ENCODE measurements at places on chromosomes 11 and 22. TPM values are rescaled to one million over a fixed set of nuclear protein-coding genes. Genes with fewer than 3 reads are reported as not detected.

DNA sequence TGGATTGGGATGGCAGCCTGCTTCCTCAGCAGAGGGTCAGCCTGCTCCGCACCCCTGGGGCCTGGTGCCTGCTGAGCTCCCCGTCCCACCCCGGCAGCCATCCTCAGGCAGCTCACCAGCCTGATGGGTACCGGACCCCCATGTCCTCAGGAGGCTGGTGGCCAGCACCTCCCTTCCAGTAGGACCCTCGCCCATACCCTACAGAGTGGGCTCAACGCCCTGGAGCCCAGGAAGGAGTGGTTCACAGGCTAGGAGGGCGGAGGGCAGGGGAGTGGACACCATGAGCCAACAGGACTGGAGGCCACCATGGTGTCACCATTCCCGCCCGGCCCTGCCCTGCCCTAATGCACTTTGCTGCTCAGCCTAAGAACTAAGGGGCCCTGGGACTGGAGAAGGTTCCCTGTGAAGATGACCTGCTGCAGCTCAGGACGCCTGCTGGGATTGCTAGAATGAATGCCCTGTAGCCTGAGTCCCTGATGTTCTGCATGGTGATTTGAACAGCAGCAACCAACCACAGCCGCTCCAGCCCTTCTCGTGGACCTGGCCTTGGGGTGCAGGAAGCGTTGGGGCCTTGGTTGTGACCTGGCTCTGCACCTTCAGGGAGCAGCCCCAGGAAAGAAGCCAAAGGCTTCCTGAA lies 1080.8 kb downstream of the BRD1 start:
- DNase-seq = no peak

DNA sequence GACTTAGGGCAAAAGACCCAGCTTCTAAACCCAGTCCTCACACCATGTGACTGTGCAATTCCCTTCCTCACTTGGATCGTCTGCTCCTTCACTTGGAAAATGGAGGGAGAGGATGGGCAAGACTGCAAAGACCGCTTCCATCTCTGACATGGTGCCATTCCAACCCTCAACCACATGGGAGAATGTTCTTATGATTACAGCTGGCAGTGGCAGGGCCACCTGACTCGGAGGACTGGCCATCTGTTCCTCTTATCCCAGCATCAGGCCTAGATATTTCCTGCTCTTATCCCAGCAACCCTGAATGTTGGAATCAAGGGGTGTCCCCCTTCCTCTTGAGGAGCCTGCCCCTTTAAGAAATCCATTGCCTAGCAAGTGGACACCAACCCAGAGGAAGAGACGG lies 15.4 kb downstream of the DSCAML1 start:
- DNase-seq = no peak

DNA sequence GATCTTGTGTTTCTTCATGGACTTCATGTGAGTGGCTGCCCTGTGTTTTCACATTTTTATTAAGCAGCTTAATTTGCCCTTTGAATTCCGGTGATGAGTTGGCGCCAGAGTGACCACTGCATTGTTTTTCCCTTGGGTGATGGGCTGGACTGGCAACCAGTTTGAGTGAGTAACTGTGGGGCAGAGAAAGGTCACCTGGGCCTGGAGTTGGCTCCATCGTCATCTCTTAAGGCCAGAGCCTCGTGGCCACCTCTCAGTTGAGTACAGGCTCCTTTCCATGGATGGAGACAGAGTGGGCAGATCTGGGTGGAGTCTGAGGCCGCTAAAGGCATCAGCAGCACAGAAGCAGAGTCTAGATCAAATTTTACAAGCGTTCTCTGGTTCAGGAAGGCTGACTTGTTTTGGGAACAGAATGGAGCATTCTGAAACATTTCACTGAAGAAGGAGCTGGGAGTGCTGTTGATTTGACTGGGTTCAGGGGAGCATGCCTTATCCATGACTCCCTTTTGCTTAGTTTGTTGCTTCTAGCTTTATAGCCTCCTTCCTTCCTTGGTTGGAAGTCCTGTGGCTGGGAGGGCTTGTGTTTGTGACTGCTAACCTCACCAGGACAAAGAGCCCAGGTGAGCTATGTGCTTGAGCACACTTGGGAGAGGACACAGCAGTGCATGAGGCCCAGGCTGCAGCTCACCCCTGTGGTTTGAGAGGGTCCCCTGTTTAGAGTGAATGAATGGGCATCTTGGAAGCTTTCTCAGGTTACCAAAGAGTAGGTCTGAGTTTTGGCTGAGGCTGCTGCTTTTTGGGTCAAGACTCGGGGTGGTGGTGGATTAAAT lies 7.8 kb downstream of the BCR start:
- DNase-seq = peak; percentile 87

DNA sequence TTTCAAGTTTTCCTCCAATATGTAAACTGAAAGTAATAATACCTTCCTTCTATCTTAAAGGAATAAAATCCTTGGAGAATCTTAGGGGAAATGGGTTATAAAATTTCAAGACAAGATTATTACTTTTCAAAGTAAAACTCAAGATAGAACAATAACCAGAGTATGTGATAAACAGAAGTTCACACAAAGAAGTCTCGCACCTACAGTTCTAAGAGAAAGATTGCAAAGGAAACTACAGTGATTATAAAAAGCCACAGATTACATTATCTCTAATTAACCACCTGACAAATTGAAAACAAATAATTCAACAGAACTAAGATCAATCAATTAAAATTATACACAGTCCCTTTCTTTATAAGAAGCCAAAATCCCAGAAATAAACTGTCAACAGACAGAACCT lies 34.0 kb downstream of the AMBRA1 start:
- DNase-seq = no peak

SIK2 gene
- total RNA-seq = 18.3 TPM

- DNase-seq = no peak
These were observed 84.2 kb downstream of the FDX1 start for GRCh38 chr11:110513846-110514437.

DNA sequence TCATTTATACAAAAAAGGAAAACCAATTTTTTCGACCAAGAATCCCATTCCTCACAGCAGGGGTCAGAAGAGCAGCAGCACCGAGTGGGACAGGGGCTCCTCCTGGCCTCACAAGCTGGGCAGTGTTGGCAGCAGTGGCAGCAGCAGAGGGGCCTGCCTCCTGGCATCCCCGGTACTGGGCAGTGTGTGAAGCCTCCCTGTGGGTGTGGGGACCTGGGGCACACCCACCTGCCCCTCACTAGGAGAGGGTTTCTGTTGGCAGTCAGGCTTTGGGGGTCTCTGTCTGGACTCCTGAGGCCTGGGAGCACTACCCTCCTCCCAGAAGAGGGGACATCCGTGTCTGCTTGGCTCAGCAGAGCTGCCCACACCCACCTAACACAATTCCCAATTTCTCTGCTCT lies 67.8 kb downstream of the NECTIN1 start:
- peak; percentile 68 for DNase-seq

TCN1 gene
- not detected for total RNA-seq

- DNase-seq = no peak
These were observed 82.5 kb upstream of the DDI1 start for GRCh38 chr11:103953797-103954486.

DNA sequence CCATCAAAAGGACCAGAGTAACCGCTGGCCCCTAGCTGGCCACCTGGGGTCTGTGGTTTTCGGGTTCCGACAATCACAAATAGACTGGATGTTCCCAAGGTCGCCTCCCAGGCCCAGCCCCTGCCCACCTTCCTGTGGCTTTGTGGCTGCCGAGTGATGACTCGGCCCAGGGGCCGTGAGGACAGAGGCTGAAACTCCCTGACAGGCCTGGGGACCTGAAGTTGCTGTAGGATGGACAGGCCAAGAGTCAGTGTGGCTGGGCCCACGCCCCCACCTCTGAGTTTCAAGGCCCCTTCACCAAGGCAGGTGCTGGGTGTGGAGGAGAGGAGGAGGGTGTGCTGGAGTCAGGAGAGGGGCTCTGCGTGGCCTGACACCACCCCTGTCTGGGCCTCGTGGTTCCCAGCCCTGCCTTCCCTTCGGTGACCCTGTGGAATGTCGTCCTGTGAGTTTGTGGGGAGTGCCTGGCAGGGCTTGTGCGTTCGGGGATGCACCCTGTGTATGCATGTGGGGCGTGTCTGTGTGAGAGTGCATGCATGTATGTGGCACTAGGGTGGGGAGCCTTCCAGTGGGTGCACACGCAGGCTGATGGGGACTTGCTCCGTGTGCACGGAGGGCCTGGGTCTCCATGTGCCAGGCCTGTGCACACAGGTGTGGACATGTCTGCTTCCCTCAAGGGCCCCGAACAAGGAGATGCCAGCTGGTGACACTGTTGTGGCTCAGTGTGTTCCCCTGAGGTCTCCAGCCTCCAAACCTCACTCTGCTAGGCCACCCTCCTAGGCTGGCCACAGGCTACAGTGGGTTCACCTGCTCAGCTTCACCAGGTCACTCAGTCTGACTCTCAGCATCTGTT lies 8.4 kb upstream of the MGAT3 start:
- DNase-seq = no peak

DNA sequence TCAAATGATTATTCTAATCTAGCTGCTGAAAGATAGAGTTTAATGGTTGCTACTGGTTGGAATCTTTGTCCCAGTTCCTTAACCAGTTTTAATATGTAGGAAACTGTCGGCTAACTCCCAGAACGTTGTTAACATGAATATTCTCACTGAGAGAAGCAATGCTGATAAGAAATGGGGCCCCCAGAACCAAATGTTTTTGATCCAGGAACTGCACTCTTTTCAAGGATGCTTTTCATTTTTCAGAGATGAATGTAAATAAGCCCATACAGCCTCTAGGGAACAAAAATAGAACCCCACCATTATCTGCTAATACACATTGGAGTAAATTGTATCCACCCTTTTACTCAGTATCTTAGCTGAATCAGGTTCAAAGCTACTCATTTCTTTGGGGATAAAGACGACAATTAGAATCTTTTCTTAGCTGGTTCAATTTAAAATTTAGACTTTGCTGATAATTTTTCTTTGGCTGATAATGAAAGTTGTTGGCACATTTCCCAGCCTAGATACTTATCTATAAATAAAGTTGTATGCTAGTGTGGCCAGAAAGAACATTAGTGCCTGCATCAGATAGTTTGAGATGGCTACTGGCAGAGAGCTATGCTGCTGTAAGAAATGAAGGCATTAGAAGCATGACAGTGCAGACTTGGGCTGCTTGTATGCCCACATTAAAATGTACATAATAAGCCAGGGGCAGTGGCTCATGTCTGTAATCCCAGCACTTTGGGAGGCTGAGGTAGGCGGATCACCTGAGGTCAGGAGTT lies 323.3 kb upstream of the PDGFD start:
- no peak for DNase-seq

LRRC56 gene
- total RNA-seq = 0.88 TPM

- DNase-seq = peak; percentile 42
These were observed 412 bp downstream of the FGF19 start for GRCh38 chr11:69703453-69703767.

FADS2 gene
- total RNA-seq = 258 TPM

- DNase-seq = no peak
These were observed 294.0 kb upstream of the CTSC start for GRCh38 chr11:88631497-88631896.

DNA sequence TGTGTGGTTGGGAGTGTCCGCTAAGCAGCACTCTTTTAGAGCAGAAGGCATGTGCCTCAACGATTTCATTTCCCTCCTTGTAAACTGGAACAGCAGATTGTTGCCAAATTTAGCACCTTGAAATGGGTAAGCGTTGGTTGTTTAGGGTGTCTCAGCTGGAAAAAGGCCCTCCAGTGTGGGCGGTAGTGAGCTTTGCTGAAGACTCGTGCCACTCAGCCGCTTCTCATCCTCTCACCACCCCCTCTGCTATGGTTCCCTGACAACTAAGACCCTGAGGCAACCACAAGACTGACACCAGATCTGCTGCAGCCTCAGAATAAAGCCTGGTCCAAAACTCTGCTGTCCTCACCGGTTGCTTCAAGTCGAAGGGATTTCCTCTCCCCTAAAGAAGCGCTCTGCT lies 9.9 kb upstream of the FERMT3 start:
- DNase-seq = no peak

- peak; percentile 90 for DNase-seq
These were observed 817 bp upstream of the IFITM5 start for GRCh38 chr11:299951-300735.

All from osteoblast (primary cell).